HS-5 (cell line): ENCODE measurements at places on chromosomes 3 and 15.

GRCh38 chr3:55030938-55031337, 103.1 kb upstream of the LRTM1 start:
- no peak for DNase-seq

GRCh38 chr3:118110211-118110610, 924.4 kb downstream of the IGSF11 start:
- peak; percentile 33 for DNase-seq

DNA sequence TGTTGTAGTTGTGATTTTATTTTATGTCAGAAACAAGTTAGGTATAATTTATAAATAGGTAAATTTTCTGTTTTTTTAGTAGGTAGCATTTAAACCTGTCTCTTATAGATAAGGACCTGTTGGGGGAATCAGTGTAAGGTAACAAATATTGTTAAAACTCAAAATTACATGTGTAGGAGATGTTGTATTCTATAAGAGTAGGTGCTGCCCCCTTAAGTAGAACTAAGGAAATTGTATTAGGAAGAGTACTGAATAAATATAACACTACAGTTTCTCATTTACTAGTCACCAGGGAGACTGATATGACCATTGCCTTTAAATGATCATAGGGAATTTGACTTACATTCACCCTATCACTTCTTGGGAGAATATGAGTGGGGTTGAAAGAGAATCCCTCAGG, 31.2 kb downstream of the SLC25A36 start:
- no peak for DNase-seq

DNA sequence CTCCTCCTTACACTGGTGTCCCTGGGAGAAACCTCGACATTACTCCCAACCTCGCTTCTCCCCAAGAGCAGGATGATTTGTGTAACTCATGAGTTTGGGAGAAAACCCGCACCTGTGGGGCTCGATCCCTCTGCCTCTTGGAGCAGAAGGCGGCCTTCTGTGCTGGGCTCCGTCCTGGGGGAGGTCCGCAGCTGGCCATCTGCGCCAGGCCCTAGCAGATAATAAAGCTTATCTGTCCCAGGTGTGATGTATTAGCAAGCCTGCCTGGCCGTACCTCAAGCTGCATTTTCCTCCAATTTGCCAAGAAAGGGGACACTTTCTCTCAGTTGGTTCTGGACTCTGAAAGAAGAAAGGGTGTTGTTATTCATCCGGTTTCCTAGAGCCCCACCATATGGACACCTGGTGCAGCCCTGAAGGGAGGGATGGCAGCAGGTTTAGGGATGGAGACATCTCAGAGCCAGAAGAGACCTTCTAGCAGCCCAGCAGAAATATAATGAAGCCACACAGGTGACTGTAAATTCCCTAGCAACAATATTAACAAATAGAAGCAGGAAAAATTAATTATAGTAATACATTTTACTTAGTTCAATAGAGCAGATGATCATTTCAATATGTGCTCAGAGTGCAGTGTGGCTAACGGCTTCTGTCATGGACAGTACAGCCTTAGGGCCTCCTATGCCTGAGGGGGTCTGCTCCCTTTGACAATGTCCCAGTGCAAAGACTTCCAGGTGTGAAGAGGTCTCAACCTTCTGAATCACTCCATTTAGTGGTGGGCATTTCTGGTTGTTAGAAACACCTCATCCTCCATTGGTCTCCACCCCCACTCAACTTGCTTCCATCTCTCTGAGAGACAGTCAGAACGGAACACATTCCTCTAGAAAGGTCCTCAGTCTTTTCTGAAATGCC, 94.8 kb downstream of the CPN2 start:
- no peak for DNase-seq

- DNase-seq, result peak; percentile 64
These were observed 63.1 kb downstream of the PRKAR2A start for GRCh38 chr3:48784426-48785120.

DNA sequence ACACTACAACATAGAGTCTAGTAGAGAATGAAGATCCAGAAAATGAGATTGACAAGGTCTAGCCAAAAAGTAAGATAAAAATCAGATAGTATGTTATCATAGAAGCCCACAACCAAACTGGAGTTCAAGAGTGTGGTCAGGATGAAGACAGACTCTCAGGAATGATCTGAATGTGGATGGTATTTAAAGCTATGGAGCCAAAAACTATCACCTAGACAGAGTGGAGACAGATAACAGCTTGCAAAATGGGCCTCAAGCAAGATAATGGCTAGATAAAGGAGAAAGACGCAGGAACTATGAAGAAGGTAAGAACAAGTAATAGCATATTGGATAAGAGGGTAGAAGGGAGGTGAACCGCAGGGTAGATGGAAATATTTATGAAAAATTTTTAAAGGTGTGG, 35.4 kb downstream of the ZMAT3 start:
- DNase-seq, result no peak

DNA sequence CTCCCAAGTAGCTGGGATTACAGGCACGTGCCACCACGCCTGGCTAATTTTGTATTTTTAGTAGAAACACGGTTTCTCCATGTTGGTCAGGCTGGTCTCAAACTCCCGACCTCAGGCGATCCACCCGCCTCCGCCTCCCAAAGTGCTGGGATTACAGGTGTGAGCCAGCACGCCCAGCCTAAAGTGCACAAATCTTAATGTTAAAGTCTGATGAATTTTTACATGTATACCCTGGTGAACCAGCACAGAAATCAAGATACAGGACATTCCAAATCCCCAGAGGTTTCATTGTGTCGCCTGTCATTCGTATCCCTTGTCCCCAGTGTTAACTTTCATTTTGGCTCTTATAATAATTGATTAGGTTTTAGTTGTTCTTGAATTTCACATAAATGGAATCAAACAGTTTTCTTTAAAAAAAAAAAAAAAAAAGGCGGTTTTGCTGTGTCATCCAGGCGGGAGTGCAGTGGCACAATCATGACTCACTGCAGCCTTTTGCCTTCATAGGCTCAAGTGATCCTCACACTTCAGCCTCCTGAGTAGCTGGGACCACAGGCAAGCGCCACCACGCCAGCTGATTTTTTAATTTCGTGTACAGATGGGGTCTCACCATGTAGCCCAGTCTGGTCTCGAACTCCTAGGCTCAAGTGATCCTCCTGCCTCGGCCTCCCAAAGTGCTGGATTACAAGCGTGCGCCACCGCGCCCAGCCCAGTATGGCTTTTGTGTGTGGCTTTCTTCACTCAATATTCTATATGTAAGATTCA, 1.5 kb upstream of the TM4SF19 start:
- DNase-seq, result peak; percentile 51

DNA sequence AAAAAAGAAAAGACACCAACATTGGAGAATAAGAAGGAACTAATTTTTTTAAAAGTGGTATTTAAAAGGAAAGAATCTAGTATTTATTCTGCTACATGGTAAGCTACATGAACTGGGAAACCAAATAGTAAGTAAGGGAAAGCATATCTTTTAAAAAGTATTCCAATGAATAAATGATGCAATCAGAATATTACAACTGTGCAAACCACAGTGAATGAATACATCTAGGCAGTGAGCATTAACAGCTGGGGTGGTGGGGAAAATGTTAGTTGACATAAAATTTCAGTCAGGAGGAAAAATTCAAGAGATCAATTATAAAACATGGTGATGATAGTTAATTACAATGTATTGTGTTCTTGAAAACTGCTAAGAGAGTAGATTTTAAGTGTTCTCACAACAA, 16.9 kb downstream of the ICE2 start:
- DNase-seq, result no peak

DNA sequence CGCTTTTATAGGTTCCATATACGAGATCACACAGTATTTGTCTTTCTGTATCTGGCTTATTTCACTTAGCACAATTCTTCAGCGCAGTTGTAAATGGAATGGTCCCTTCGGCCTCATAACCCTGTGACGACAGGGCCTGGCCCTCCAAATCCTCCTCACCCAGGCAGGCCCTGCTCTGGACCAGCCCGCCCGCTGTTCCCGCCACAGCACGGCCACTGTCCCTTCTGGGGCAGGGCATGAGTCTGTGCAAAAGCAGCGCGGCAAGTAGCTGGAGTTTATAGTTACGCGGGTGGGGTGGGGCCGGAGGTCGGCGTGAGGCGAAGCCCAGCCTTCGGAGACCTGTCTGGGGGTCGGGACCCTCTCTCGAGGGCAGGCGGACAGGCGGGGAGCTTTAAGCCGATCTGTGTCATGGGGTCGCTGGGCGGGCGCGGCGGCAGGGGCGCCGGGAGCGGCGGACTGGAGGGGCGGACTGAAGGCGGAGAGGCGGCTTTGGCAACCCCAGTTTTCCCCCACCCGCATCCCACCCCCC, 543 bp downstream of the ARPIN start:
- no peak for DNase-seq

- no peak for DNase-seq
These were observed 66.1 kb upstream of the CCR4 start for GRCh38 chr3:32885283-32885901.

DNA sequence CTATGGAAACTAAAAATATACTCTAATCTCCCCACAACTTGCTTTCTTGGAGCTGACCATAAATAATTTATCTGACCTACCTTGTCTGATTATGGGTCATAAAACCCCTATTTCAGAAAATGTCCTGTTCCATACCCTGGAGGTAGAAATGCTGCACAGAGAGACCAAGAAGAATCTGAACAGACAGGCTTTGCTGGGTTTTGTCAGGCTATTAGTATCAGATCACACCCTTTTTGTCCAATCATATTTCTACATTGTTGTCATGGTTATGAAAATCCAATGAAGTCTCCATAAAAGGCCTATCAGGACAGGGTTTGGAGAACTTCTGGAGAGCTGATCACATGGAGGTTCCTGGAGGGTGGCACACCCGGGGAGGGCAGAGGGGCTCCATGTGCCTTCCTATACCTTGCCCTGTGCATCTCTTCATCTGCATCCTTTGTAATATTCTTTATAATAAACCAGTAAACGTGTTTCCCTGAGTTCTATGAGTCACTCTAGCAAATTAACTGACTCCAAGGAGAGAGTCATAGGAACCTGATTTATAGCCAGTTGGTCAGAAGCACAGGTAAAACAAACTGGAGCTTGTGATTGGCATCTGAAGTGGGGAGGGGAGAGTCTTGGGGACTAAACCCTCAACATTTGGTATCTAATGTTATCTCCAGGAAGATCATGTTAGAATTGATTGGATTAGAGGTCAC, 58.1 kb downstream of the NGLY1 start:
- DNase-seq, result no peak

DNA sequence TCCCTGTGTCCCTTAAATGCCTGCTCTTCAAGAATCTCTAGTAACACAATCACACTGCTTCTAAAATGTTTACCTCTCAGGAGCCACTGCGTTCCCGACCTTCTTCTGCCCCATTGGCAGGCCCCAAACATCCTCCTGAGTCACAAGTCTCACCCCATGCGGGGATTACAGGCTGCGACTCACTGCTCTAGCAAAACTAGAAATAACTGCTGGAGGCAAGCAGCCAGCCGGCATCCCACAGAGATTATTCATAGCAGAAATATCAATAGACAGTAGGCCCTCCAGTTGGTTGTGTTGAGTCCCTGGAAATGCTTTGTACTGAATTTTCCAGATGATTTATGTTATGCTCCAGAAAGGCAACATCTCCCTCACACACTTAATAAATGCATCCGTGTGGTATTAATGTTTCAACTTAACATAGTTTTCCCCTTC, 64.8 kb downstream of the RFTN1 start:
- DNase-seq, result peak; percentile 88

GRCh38 chr15:85000937-85001336, 19.3 kb downstream of the PDE8A start:
- DNase-seq, result no peak

- DNase-seq, result no peak
These were observed 1057.2 kb downstream of the NAALADL2 start for GRCh38 chr3:175916191-175916934.

GRCh38 chr3:46685446-46685845, 8.0 kb downstream of the ALS2CL start:
- no peak for DNase-seq

GRCh38 chr3:152276681-152277080, 8.0 kb downstream of the MBNL1 start:
- no peak for DNase-seq

GRCh38 chr15:98804057-98804380, 155.7 kb downstream of the IGF1R start:
- DNase-seq, result no peak

GRCh38 chr3:57078635-57079473, 18.4 kb downstream of the SPATA12 start:
- no peak for DNase-seq

GRCh38 chr3:128282380-128283196, 129.3 kb downstream of the EEFSEC start:
- no peak for DNase-seq

GRCh38 chr15:70936326-70936725, 43.7 kb downstream of the LRRC49 start:
- no peak for DNase-seq

- no peak for DNase-seq
These were observed 11.6 kb downstream of the H1-8 start for GRCh38 chr3:129554356-129555152.

DNA sequence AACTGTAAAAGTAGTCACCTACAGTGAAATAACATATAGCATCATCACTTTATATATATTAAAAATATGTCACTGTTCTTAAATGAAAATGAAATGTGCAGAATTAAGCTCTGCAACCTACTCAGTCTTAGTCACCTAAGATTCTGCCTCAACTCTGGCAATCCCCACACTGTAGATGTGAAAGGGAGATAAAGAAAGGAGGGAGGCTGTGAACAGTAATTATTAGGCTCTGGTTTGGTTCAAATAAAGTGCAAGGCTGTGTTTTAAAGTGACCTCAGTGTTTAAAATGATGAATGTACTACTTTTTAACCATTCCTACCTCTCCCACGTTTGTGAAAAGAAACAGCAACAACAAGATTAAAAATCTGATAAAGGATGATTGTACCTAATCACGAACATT, 72.2 kb downstream of the ATP8B4 start:
- DNase-seq, result no peak

GRCh38 chr3:25181096-25181495, 247.0 kb upstream of the RARB start:
- no peak for DNase-seq

DNA sequence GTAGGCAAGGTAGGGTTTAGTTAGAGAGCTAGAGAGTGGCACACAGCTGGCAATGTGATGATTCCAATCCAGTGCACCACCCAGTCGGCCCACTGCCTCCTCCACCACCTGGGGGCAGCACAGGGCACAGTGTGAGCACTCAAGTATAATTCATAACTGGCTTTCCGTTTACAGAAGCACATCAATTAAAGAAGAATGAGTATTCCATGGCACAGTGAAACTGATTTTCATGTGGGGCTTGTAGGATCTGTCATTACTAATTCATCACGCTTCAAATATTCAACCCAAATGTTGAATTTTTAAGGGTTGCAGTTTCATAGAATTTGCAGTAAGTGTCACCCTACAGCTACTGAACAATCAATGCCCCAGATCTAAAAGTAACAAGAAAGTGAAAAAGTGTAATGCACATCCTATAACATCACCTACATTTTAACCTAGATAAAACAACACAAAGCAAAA, 149.9 kb downstream of the IGSF11 start:
- peak; percentile 26 for DNase-seq

- no peak for DNase-seq
These were observed 5.2 kb downstream of the TBC1D2B start for GRCh38 chr15:78072080-78072892.
